ENCODE measurements at places on chromosomes 3 and 15.

GRCh38 chr3:112759681-112760080 lies 87.0 kb downstream of the CD200R1L start:
- no peak for DNase-seq

- no peak for DNase-seq
Observed at GRCh38 chr3:126895178-126896066, 87.5 kb upstream of the PLXNA1 start.

DNA sequence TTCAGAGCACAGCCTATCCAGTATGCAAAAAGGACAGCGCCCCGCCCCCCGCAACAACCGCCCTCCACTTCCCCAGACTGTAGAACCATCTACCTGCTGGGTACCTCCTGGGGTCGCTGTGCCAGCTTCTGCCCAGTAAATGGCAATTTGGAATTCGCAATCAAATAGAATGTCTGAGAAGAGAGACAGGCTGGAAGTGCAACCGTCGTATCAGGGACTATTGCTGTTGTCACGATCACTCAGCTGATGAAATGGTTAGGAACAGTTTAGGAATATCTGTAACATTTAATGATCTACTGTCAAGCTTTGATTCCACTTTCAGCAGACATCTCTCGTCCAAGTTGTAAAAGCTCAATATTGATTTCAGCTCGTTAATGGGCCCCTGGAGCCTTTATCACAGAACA lies 13.3 kb upstream of the PARL start:
- DNase-seq, result no peak

GRCh38 chr3:28680050-28680449 lies 331.4 kb upstream of the AZI2 start:
- DNase-seq, result no peak

- DNase-seq, result no peak
Observed at GRCh38 chr15:51475736-51476135, 134.3 kb downstream of the GLDN start.

GRCh38 chr3:20511863-20512505 lies 326.0 kb upstream of the SGO1 start:
- DNase-seq, result no peak

DNA sequence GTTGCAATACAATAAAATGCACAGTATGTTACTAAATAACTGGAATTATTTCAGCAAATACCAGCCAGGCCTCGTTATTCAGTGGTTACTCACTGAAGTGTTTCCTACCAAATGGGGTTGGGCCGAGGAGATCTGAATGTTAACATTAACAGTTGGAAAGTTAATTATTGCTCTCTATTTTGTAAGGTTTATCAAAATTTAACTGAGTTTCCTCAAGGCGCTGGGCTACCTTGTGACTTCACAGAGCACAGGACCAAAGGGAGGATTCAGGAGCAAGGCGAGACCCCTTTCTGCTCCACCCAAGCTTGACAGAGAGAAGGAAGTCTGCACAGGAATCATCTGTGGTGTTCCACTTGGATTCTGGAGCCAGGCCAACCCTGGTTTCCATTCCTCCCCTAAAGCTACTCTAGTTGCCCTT lies 21.6 kb downstream of the ADAMTS9 start:
- DNase-seq, result no peak

GRCh38 chr3:37590328-37591079 lies 271.2 kb upstream of the CTDSPL start:
- no peak for DNase-seq

All from stimulated activated CD8-positive, alpha-beta memory T cell treated with anti-CD3 and anti-CD28 coated beads, Interleukin-7, amount 100 ng/mL, for 1 hour (primary cell).